ENCODE measurements at places on chromosomes 4 and X. TPM values are rescaled to one million over a fixed set of nuclear protein-coding genes. Genes with fewer than 3 reads are reported as not detected.

Gene PAGE2
- polyA plus RNA-seq = not detected

Gene PF4V1
- polyA plus RNA-seq = 6.4 TPM

Gene HPGD
- polyA plus RNA-seq = 2.3 TPM

Gene TCEAL5
- not detected for polyA plus RNA-seq

Gene TMPRSS11D
- not detected for polyA plus RNA-seq

Gene SH3RF1
- 0.22 TPM for polyA plus RNA-seq

Gene MGAT4D
- polyA plus RNA-seq = not detected

DNA sequence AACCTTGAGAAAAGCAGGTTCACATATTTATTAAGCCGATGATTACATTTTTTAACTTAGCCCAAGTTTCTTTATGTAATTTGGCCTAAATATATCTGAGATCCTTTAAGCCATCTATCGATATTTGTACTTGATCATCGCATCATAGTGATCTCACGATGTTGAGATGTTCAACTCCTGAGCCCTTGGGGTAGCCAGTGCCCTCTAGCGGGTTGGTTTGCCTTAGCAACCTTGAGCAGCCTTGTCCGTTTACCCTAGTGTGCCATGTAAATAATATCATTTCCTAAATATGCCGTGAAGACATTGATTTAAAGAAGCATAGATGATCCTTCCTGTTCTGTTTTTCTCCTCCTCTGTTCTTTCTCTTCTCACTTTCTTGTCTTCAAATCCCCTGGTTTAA, 432.2 kb downstream of the RPA4 start:
- DNase-seq = no peak

GRCh38 chrX:114985967-114986592, 31.3 kb downstream of the IL13RA2 start:
- peak; percentile 15 for DNase-seq

DNA sequence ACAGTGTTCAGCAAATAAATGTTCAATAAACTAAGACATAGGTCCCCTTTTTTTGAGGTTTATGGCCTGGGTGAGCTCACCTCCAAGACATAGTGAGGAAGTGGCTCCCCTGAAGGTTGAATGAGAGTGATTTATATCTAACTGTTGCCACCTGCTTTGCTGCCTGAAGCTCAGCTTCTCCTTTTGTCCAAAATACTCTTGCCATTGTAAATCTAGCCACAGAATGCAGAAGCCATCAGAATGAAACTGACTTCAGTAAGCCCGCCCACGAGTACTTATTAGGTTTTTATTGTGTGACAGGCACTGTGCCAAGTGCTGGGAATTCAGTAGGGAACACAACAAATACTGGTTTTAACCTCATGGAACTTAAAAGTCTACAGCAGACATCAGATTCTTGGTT, 18.0 kb downstream of the SPINK2 start:
- DNase-seq = no peak

DNA sequence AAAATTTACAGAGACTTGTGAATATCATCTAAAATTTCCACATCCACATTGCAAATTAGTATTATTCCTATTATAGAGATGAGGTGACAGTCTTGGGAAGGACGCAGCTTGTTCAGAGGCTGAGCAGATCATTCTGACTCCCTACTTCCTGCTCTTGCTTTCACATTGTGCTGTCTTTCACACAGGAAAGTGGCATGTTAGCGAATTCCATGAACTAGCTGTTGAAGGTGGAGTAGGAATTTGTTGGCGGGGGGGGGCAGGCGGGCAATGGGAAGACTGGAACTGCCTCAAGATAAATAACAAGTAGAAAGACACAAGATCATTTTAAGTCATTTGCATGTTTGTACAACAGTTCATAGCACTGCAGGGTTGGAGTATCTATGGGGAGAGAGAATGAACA, 2.3 kb downstream of the PF4V1 start:
- DNase-seq = no peak

- DNase-seq = no peak
Measured at GRCh38 chrX:136397001-136397400, 90.7 kb upstream of the BRS3 start.

DNA sequence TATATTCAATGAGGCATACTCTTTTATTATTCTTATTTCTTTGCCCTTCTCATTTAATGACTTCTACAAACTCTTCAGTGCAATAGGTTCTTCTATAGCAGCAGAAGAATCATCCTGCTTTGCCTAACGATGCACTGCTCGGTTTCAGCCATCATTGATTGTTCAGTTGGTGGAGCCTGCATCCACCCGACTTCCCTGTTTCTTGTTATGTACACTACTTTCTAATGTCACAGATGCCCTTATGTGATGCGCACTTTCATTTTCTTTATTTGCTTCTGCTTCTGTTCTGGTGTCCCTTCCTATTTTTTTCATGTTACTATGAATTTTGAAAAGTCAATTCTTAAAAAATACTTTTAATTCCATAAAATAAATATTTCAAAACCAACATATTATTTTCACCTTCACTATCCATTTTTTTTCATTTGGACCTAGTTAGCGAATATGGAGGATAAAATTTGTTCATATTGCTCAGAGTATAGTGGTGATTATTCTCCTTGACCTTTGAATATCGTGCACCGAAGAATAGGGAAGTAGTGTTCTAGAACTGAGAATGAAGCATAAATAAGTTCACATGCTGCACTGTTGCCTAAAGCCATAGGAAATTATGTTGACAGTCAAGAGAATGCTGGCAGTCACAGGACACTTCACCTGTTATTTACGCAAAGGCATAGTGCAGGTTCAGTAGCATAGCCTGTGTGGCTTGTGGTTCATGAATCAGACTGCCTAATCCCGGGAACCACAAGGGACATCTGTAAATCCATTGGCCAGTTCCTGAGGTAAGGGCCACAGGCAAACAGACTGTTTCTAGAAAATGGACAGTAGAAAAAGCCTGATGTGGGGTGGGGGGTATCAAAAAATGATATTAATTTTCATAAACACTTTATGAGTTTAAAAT, 21.3 kb upstream of the SFRP2 start:
- DNase-seq = no peak

DNA sequence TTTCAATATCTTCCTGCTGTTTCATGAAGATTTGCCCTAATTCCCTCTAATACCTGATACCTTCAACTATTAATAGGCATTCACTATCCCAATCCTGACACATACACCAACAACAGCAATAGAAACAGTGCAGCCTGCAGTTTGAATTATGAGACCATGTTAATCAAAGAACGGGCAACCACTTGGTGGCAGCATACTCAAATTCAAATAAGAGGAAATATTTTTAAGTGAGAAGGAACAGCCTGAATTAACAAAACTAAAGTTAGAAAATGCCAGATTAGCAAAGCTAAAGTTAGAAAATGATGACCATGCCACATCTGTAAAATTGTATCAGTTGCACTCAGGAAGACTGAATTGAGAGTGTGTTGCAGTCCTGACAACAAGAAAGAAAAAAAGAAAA, 204.9 kb downstream of the SMARCA1 start:
- no peak for DNase-seq

DNA sequence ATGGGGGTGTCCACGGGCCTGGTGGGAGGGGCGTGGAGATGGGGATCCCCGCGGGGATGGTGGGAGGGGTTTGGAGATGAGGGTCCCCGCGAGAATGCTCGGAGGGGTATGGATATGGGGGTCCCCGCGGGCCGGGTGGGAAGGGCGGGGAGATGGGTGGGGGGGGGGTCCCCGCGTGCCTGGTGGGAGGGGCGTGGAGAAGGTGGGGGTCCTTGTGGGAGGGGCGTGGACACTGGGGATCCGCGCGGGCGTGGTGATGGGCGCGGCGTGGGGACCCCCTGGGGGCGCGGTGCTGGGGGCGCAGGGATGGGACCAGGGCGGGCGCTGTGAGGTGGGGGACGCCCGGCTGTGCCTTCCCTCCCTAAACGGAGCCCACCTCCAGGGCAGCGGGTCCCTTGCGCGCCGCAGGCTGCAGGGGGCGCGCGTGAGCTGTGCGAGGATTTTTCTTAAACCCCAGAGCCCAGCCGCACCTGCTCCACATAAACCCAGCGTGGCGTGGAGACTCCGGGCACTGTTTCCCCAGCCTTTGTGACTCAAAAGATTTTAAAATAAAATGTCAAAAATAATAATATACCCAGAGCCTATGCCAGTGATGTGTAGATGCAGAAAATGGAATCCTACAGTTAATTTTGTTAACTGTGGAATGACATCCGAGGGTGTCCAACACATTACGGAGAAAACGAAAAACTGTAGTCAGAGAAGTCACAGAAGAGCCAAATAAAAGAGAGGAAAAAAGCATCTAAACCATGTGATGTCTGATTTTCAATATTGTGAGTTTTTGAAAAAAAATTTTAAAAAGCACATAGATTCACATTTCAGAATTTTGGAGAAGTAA, 1.5 kb upstream of the ASMTL start:
- peak; percentile 88 for DNase-seq
